Effector memory CD4-positive, alpha-beta T cell (primary cell): ENCODE measurements at places on chromosomes 3 and 15.

GRCh38 chr3:138203938-138204337, 16.8 kb downstream of the ARMC8 start:
- no peak for DNase-seq

GRCh38 chr3:155741603-155742002, 3.3 kb downstream of the PLCH1 start:
- DNase-seq = no peak

- no peak for DNase-seq
Observed at GRCh38 chr3:153142961-153143360, 19.1 kb upstream of the RAP2B start.

- DNase-seq = no peak
Observed at GRCh38 chr3:27596334-27596841, 112.2 kb upstream of the SLC4A7 start.

DNA sequence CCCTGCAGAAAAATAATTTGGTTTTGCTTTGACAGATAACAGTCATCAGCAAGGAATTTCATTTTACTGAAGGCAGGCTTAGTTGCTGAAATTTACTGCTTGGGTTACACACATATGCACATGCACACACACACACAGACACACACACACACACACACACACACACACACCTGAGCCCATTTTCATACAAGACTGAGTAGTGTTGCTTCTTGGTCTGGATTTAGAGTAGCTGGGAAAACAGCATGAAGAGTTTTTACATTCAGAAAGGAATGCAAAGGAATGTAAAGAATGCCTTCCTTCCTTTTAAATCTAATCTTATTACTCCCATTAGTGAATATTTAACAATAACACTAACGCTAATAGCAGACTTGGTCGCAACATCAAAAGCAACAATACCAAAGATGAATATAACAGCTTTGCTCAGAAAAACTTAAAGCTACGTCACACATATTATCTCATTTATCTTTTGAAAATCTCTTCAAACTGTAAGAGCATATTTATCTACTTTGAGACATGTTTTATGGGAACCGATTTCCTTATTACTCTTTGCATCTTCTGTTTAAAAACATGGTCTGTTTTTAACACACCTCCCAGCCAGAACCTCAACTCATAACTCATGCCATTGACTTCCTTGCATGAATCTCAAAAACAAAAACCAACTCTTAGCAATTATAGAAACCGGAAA, 32.5 kb downstream of the RFTN1 start:
- no peak for DNase-seq

- DNase-seq = no peak
Observed at GRCh38 chr3:118080889-118081288, 953.8 kb downstream of the IGSF11 start.

GRCh38 chr15:85439996-85440395, 59.6 kb downstream of the AKAP13 start:
- no peak for DNase-seq

- DNase-seq = no peak
Observed at GRCh38 chr3:31909455-31909854, 71.6 kb downstream of the OSBPL10 start.

DNA sequence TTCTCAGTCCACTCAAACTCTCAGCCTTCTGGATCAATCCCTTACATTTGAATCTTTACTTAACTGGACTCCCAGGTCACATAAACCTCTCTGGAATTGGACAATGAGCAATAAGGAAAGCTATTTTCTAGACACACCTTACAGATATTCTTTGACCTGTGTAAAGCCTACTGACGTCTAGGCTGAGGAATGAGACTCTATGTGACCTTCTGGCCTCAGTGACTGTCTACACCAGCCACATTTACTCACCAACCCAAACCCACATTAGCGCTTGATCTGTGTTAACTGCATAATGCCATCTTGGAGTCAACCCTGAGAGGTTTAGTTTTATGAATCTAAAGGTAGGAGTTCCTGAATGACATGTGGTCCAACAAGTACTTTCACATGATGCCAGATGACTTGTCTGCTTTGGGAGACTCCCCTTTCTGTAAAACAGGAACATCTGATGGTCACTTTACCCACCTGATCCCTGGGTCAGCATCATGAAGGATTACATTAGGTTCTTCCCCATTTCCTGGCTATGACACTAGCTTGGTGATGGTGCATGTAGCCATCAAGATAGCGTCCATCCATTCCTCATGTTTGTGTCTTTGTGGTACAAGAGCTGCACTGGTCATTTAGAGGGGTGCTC, 11.4 kb upstream of the COMMD2 start:
- no peak for DNase-seq

GRCh38 chr3:137514853-137515252, 249.3 kb upstream of the SOX14 start:
- DNase-seq = no peak

- DNase-seq = no peak
Observed at GRCh38 chr3:150169330-150169940, 198.7 kb upstream of the PFN2 start.

DNA sequence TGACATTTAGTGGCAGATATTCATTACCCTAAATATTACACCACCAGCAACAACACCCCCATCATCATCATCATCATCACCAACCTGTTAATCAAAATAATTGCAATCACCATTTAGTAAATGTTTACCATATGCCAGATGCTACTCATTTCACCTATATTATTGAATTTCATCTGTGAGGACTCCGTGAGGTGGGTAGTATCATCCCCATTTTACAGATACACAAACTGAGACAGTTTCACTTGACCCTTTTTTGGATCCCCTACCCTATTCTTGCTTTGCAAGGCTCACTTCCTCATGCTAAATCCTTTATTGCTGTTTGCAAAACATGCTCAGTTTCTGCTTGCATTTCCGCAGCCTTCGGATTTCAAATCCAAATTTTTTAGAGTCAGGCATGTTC, 18.3 kb upstream of the DET1 start:
- DNase-seq = no peak

DNA sequence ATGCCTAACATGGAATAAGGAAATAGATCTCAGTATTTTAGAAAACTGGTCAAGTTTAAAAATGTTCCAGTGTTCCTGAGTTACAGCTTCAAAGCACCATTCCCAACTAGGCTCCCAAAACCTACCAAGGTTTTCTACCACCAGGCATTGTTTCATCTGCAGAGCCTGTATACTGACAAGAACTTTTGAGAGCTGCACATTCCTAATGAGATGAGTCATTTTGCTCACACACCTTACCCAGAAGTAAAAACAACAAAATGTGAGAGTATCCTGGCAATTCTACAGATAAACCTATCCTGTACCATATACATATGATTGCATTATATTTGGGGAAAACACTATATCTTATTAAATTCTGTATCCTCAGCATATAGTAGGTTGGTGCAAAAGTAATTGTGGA, 90.7 kb downstream of the ATP8B4 start:
- DNase-seq = no peak

DNA sequence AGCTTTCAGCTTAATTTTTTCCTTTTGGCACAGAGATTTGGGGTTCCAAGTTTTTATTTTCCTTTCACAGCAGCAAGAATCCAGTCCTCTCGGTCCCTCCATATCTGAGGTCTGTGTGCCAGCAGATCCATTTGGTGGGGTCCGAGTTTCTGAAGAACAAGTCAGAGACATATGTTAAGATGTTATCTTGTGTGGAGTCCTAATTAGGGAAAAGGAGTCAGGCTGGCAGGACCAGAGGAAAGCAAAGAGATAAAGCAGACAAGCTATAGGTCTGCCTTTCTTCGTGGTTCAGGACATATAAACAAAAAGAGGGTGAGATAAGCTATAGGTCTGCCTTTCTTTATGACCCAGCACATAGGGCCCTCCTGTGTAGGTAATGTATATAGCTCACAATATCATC, 54.9 kb downstream of the TMED3 start:
- DNase-seq = no peak

- no peak for DNase-seq
Observed at GRCh38 chr3:169196789-169197188, 466.7 kb downstream of the MECOM start.

- no peak for DNase-seq
Observed at GRCh38 chr3:172924546-172924945, 174.0 kb downstream of the ECT2 start.
